ENCODE measurements at places on chromosomes 2 and 18. TPM values are rescaled to one million over a fixed set of nuclear protein-coding genes. Genes with fewer than 3 reads are reported as not detected.

GRCh38 chr2:237258116-237258515, 155.8 kb downstream of the COL6A3 start:
- no peak for DNase-seq

DNA sequence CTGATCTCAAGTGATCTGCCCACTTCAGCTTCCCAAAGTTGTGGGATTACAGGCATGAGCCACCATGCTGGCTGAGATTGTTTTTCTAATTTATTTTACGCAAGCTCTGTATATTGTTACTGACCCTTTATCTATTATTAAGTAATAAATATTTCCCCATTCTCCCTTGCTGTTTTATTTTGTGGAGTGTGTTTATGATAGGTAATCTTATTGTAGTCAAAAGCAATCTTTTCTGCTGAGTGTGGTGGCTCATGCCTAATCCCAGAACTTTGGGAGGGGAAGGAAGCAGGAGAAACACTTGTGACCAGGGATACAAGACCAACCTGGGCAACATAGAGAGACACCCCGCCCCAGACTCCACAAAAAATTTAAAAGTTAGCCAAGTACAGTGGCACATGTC, 55.2 kb upstream of the RTN4 start:
- DNase-seq = no peak

- peak; percentile 89 for DNase-seq
Observed at GRCh38 chr2:64262071-64262470, 117.9 kb upstream of the PELI1 start.

CCDC138 gene
- total RNA-seq = 4.9 TPM

GRCh38 chr2:209463226-209463625, 39.4 kb downstream of the MAP2 start:
- no peak for DNase-seq

DNA sequence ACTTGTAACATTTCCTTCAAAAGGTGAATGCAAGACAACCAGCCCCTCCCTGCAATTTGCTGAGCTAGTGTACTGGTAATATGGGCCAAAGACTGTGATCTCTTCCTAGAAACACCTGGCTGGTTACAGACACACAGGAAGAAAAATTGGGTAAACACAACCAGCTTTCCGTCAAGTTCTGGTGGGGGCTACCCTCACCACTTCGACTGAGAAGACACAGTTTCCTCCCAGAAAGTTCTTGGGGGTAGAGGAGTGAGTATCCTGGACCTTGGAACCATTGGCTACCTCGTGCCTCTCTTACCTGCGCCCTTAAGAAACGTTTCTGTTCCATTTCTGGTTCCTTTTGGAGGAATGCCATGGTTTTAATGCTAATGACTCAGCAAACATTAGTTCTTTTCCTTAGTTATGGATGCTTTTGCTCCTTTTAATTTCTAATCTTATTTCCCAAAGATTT, 120.9 kb upstream of the DLX2 start:
- DNase-seq = no peak

- no peak for DNase-seq
Observed at GRCh38 chr18:37385846-37386778, 179.5 kb downstream of the CELF4 start.

ANKRD53 gene
- 2.9 TPM for total RNA-seq

DNA sequence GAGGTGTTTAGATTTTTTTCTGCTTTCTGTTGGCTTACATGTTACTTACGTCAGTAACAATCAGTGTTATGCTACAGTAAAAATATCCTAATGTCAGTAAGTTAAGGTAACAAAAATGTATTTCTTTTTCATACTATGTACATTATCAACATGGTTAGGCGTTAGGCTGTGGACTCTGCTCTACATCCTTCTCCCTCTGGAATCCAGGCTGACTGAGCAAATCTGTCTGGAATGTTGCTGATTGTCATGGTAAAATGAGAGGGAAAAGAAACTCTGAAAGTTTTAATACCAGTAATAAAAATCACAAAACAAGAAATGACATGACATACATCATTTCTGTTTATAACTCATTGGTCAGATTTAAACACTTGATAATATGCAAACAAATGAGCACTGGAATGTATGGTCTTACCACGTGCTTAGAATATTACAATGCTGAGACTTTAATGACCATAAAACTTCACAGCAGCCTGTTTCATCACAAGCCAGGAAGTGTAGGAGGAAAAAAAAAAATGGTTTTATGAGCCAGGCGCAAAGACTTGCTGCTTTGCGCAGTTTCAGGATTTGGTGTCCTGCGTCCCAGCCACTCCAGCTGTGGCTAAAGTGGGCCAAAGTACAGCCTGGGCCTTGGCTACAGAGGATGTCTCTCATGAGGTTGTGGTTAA, 252.4 kb downstream of the FSIP2 start:
- DNase-seq = no peak

DNA sequence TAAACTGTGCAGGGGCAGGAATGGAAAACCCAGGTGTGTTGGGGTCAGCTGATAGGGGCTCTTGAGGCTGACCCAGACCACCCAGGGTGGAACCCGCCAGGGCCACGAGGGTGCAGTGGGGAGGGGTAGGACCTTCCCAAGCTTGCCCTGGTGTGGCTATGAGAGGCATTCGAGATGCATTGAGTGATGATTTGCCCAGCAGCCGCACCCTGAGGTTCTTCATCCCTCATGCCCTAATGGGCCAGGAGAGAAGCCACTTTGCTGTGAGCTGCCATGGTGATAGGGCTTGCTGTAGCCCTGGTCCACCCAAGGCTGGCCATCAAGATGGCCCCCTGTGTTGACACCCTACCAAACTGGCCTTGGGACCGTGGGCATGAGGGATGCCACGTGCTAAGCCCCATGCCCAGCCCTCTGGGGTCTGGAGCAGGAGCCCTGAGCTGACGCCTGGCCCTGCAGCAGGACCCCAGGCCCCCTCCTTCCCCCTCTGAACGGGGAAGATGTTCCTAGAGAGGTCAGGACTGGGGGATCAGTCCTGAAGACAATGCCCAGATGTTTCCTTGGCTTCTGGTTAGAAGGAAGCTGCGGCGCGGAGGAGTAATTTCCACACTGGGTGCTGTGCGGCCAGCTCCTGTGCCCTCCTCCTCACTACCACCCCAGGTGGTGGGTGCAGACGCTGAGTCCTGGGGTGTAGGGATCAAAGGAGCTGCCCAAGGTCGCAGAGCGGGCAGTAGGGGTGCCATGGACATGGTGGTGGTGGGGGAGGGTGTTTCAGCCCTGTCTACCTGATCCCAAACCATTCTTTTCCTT, 122.5 kb upstream of the HDAC4 start:
- no peak for DNase-seq

NABP1 gene
- 17.4 TPM for total RNA-seq

DNA sequence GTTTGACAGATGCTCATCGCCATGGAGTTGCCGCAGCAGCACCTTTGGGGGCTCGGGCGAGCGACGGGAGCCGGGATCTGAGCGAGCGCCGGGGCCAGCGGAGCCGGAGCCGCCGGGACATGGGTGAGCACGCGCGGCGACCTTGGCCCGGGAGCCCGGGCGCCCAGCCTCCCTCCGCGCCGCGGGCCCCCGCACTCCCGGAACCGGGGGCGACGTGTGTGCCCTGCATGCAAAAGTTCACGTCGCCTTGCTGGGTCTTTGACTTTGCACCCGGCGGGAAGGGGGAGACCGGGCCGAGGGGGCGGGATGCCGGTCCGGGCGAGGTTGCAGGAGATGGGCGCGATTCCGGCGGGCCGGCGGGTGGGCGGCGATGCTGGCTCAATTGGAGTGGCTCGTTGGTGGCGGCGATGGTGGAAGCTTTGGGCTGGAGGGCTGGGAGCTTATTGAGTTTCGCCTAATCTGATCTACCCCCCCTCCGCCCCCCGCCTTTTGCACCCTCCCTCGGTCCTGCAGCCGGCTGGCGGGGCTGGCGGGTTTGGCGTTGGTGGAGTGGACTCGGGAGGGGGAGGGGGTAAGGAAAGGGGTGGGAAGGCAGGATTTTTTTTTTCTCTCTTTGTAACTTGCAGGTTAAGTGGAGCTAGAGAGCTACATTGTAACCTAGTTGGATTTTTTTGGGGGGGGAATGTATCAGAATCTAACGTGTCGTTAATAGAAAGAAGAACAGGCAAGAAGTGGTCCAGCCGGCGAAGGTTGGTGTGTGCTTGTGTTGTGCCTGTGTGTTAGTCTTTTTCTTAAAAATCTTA, at the start of gene SETBP1:
Gene SETBP1, plus strand, starts transcription at position 616 of the 803 bp plus-strand sequence. CDS start 20,459 bp downstream, outside the sequence.
- peak; percentile 62 for DNase-seq

GRCh38 chr2:144405321-144405720, 114.6 kb downstream of the ZEB2 start:
- no peak for DNase-seq

GRCh38 chr2:97911206-97911921, 84.4 kb downstream of the TMEM131 start:
- no peak for DNase-seq

- DNase-seq = no peak
Observed at GRCh38 chr2:18684206-18685038, 95.1 kb upstream of the NT5C1B start.

GRCh38 chr2:3604991-3605961, 10.4 kb downstream of the COLEC11 start:
- DNase-seq = peak; percentile 36

- no peak for DNase-seq
Observed at GRCh38 chr2:175734686-175735085, 267.4 kb downstream of the LNPK start.

- DNase-seq = no peak
Observed at GRCh38 chr18:21650311-21650710, 38.2 kb downstream of the SNRPD1 start.

ZNF804A gene
- 4.1 TPM for total RNA-seq

DNA sequence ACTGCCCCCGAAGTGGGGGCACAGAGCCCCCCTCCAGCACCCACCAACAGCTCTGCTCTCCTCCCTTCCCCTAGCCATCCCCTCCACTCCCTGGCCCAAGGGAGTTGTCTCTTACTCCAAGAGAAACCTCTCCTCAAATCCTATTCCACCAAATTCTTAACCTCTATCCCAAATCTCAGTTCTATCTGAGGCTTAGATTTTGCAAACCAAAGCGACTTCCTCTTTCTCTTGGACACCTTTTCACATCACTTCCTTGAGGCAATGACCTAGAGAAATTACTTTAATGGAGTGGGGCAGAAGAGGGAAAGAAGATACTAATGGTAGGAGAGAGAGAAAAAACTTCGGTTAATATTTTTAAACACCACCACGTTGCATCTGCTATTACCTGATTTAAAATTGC, 167.2 kb downstream of the SS18 start:
- no peak for DNase-seq

- DNase-seq = no peak
Observed at GRCh38 chr2:73852020-73852419, 23.3 kb downstream of the STAMBP start.

DNA sequence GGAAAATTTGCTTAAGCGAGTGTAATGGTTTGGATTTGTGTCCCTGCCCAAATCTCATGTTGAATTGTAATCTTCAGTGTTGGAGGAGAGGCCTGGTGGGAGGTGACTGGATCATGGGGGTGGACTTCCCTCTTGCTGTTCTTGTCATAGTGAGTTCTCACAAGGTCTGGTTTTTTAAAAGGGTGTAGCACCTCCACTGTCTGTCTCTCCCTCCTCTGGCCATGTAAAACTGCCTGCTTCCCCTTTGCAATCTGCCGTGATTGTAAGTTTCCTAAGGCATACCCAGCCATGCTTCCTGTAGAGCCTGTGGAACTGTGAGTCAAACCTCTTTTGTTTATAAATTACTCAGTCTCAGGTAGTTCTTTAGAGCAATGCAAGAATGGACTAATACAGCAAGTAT, 6.6 kb downstream of the YIPF4 start:
- no peak for DNase-seq

DNA sequence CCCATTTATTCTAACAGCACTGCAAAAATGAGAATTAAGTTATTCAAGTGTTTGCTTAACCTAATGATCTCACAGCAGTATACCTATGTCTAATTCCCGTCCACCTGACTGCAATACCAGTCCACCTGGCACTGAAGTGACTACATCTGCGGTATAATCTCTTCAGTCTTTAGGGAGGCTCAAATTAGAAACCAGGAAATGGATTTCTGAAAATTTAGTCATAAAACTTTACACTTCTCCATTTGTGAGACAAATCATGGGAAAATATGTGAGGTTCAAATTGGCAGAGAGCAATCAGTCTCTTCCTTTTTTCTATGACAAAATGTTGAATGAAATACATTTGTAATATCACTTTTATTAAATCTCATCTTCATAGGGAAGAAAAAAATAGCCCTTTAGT, 33.0 kb downstream of the FTCDNL1 start:
- no peak for DNase-seq

GRCh38 chr2:120697471-120697870, 38.2 kb upstream of the GLI2 start:
- DNase-seq = no peak

- no peak for DNase-seq
Observed at GRCh38 chr2:48050711-48051110, 144.4 kb upstream of the FBXO11 start.

DNA sequence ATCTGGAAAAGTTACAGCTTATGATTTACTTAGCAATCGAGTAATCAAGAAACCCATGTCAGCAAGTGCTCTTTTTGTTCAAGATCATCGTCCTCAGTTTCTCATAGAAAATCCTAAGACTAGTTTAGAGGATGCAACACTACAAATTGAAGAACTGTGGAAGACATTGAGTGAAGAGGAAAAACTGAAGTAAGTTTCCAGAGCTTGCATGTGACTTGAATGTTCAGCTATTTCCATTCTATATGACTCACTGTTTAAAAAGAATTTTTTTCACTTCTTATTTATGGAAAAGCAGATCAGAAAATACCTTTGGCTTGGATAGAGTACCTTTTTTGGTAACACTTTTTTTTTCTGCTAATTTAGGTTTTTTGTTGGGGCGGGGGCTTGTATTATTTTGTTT, 70.7 kb downstream of the PMS1 start:
- no peak for DNase-seq

DNA sequence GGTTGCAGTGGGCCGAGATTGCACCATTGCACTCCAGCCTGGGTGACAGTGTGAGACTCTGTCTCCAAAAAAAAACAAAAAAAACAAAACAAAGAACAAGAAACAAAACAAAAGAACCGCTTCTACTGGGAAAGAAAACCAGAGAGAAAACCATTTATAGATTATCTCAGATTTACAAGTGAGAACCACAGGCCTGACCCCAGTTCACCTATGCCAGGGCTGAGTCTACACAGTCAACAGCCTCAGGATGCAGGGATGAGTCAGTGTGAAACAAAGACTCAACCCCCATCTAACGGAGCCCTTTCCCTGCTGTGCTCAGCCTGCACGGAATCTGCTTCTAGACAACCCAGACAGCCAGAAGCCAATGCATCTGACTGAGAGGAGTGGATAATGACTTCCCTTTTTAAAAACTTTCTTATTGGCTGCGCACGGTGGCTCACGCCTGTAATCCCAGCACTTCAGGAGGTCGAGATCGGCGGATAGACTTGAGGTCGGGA, 25.5 kb upstream of the YWHAQ start:
- DNase-seq = no peak

DNA sequence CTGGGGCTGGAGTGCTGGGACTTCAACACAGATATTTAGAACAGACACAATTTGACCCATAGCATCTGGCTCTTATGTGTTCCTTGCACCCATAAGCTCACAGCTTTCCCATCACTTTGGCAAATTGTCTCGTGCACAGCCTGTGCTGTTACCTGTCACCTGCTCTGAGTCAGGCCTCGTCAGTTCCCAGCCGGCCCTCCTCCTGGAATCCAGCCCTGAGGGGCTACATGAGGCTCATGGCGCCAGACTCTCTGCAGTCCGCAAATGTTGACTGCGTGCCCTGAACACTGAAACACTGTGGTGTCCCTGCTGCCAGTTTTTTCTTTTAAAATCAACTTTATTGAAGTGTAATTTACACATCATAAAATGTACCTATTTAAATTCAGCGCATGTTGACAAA, 65.4 kb upstream of the BZW1 start:
- no peak for DNase-seq

GRCh38 chr2:160442603-160443002, 51.0 kb downstream of the RBMS1 start:
- DNase-seq = no peak
